ENCODE measurements at places on chromosomes 4 and X.
A peak's percentile ranks its signal among the peaks of the same experiment; 100 is the strongest.

- DNase-seq, result no peak
Observed at GRCh38 chrX:151132531-151132930, 43.9 kb upstream of the GPR50 start.

GRCh38 chr4:57051095-57051494, 59.1 kb downstream of the IGFBP7 start:
- DNase-seq, result no peak

DNA sequence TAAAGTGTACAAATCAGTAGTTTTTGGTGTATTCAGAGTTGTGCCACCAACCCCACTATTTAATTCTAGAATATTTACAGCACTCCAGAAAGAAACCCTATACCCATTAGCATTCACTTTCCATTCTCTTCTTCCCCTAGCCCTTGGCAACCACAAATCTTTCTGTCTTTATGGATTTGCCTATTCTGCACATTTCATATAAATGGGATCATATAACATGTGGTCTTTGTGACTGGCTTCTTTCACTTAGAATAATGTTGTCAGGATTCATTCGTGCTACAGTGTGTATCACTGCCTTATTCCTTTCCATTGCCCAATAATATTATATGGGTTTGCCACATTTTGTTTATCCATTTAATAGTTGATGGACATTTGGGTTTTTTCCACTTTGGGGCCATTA, 32.2 kb downstream of the SGMS2 start:
- DNase-seq, result no peak

DNA sequence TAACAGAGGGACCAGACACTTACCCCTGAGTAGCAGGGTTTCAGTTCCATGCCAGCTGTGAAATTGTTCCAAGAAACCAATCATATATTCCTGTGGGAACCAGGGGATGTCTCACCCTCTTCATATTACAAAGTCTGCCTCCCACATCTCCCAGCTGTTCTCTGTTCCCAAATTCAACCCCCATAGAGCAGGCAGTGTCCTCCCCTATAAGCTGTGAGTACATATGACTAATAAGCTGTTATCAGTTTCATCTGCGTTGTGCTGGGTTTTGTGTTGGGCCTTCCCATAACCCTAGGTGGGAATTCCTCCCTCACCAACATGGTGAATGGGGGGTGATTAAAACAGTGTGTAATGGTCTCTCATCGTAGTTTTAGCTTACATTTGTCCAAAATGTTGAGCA, 41.0 kb downstream of the CEP44 start:
- DNase-seq, result no peak

DNA sequence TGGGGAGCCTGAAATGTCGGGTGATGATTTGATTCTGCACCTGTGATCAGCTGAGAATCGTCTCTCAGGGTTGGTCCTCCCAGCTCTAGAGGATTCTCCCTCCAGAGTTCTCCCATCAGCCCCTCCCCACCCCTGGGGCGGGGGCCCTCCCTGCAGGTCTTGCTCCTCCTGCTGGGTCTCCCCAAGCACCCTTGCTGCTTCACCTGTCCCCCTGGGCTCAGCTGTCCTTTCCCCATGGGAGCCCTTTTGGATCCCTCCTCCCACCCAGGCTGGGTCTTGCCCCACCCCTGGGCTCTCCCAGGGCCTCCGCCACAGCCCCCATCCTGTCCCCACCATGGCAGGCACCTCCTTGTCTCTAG, 22.2 kb downstream of the PSAPL1 start:
- DNase-seq, result no peak

DNA sequence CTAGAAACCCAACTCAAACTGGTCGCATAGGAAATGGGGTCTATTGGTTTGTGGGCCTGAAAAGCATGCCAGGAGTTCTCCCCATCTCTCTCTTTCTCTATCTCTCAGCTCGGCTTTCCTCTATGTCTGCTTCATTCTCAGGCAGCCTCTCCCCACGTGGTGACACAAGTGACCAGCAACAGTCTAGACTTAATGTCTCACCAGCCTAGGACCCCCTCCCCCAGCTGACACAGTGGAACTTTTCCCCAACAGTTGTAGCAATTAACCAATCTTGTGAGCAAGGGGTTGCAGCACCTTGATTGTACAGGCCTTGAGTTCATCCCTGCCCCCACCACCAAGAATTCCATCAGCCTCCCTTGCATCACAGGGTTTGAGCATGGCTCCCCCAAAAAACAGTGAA, 159.8 kb upstream of the KIT start:
- no peak for DNase-seq

DNA sequence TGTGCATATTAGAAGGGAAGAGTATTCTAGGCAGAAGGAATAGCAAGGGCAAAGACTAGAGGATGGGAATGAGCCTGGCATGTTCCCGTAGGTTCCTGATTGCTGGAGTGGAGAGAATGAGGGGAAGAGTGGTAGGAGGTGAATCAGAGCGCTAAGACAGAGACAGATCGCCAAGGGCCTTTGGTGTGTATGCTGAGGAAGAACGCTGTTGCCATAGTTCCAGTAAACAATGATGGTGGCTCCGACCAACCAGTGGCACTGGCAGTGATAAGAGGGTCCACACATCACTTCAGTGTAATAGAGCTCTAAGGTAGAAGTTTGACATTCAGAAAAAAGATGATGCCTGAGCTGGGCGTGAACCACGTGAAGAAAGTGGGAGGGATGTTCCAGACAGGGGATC, 966 bp downstream of the TBC1D25 start:
- no peak for DNase-seq

DNA sequence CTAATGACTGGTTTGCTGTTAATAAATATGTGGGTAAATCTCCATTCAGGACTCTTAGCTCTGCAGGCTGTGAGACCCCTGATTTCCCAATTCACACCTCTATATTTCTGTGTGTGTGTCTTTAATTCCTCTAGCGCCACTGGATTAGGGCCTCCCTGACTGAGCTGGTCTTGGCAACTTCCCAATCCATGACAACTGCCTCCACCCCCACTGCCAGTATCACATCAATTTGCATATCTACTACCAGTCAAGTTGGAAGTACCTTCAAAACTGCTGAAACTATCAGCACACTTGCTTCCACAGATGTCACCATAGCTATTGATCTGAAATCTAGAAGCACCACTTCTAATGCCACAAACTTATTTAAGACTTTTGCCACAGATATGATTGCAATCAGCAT, 27.6 kb downstream of the OPRPN start:
- no peak for DNase-seq

DNA sequence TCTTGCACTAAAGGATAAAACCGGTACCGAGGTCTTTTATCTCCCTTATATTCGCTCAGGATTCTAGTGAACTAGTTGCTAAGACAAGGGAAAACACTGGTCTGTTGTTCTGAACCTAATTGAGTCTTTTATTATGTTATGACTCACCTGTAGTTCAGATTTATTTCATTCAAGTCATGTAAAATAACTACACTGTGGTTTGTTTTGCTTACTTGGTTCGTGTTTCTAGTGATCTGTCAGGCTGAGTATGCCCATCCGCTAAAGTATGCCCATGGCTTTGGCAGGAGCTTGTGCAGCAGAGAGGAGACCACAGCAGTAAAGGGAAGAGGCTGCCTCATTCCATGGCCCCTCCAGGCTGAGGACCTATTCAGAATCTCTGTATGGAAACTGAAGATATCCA, 126.1 kb downstream of the AFF1 start:
- no peak for DNase-seq

- no peak for DNase-seq
Observed at GRCh38 chrX:131072871-131073571, 14.9 kb downstream of the ARHGAP36 start.

GRCh38 chrX:155134255-155134654, 62.9 kb downstream of the BRCC3 start:
- no peak for DNase-seq

DNA sequence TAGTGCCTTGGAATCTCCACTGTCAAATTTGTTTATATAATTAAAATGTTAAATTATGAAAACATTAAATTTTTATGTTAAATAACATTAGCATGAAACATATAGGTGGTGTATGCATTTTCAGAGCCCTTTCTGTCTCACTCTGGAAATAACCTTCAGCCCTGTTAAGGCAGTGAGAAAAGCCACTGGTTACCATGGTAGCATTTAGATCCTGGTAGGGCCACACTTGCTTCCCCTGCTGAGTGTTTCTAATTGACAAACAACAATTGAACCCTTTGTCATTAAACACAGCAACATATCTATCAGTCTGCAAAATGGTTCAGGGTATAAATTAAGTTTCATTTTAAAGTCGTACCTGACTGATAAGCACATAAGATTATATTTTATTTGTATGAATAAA, 63.5 kb downstream of the PDK3 start:
- no peak for DNase-seq

- DNase-seq, result no peak
Observed at GRCh38 chrX:72312311-72312940, 6.7 kb upstream of the CITED1 start.

DNA sequence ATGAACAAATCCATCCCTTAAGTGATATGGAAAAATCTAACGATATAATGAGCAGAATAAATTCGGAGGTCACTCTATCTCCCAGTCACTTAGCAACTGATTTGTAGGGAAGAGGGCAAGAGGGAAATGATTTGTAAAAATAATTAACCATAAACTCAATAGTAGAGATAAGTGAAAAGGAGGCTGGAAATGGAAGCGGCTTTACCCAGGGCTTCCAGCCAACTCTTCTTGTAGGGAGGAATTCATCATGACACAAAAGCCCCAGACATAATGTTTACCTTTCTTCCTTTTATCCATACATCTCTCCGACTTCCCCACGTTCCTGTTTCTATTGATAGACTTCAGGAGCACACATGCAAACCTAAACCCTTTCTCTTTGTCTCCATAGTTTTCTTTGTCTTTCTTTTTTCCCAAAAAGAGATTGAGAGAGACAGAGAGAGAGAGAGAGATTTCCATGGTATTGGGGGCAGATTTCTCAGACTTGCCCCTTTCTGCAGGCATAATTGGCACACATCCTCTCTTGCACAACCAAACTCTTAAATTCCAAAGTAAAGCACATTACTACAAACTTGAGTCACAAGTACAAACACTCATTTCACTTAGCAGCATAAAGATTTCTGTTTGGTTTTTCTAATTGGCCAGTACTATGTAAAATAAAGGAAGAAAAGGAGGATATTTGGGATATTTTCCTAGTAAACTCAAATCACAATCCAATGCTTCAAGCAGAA, 140.9 kb downstream of the MAPK10 start:
- DNase-seq, result no peak

- DNase-seq, result no peak
Observed at GRCh38 chrX:99172958-99173357, 1237.1 kb downstream of the PCDH19 start.

DNA sequence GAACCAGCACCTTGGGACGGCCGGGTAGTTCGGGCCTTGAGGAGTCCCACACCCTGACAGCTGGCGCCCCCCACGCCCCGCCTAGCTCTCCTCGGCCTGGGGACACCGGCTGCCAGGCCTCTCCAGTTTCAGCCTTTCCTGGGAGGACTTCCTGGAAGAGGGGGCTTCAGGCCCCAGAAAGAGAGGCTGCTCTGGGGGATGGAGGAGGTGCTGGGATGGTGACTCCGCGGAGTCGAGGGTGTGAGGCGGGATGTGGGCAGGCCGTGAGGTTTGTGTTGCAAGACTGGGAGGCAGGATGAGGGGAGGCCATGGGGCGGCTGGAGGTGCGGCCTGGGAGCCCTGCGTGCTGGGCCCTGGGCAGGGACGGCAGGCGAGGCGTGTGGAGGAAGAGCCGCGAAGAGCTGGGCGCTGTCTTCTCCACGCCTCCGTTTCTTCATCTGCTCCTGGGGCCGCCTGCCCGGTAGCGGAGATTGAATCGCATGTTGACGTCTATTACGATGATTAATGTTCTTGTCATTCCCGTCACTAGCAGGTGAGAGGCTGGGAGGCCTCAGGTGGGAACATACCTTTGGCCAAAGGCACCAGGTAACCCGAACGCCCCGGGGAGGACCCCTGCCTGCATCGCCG, 918 bp upstream of the FGFRL1 start:
- DNase-seq, result peak; percentile 62

Measured in ACHN (cell line).